Ammon's horn (tissue), 1 donor: ENCODE measurements at places on chromosomes 3 and 15.
A peak's percentile ranks its signal among the peaks of the same experiment; 100 is the strongest.

GRCh38 chr3:188092648-188093047 lies 61.3 kb upstream of the LPP start:
- no peak for DNase-seq

DNA sequence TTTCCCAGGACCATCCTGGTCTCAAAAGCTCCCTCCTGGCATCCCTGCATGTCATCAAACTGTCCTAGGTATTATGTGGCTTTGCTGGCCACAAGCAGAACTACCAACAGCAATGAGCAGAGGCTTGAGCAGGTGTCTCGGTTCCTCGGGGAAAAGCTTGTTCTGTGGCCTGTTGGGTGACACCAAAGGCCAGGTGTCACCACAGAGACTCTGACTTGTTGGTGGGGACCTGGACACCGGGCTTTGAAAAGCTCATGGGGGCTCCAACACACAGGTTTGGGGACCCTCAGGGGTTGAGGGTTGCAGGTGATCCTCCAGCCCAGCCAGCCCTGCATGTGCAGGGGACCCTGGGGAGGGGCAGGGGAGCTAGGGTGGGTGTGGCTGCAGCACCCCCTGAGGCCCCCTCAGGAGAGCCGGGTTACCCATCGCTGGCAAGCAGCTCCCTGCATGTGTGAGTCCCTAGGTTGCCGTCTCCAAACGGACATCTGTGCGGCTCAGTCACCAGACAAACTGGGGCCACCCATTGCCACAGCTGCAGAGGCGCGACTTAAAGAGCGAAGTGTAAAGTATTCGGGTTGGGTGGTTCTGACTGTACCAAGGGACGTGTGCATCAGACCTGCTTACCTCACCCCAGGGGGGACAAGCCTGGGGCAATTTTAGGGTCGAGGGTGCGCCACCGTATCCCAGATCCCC lies 140.1 kb downstream of the CHSY1 start:
- DNase-seq, result no peak

- DNase-seq, result peak; percentile 88
These were observed 31.0 kb downstream of the IDH2 start for GRCh38 chr15:90071220-90071807.

DNA sequence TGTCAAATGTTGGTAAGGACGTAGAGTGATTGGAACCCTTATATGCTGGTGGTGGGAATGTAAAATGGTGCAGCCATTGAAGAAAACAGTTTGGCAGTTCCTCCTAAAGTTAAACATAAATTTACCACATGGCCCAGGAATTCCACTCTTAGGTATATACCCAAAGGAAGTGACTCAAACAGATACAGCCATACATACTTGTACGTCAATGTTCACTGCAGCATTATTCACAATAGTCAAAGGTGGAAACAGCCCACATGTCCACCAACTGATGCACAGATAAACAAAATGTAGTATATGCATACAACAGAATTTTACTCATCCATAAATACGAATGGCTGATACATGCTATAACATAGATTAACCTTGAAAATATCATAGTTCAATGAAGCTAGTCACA lies 13.2 kb downstream of the CLASP2 start:
- no peak for DNase-seq

DNA sequence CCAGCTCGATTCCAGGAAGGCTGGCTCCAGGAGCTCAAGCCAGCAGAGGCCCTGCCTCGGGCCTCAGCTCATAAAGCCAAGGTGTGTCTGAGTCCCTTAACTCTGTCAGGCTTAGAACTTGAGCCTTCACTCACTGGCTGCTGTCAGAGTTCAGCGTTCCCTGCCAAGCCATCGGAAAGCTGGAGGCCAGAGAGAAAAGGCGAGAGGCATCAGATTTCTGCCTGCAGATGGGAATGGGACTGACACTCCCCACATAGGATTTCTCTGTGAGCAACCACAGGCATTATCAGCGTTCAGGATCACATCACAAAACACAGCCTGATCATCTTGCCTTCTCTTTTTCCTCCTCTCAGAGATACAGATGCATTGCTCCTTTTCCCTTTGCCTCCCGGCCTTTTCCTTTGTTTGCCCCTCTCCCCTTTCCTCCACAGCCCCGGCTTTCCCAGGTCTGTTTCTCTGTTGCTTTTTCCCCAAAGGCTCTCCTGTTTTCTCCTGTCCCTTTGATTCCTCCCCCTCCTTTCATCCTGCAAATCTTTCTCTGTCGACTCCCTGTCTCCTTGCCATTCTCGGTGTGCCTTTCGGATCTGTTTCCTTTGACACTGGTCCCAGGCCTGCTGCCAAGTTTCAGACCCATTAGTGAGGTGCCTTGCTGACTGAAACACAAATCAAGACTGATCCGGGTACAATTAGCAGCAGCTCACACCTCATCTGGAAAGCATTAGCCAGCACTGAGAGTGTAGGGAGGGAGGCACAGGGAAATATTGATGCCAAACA lies 44.5 kb upstream of the BOC start:
- peak; percentile 67 for DNase-seq

GRCh38 chr3:13353936-13354542 lies 66.1 kb downstream of the NUP210 start:
- no peak for DNase-seq

DNA sequence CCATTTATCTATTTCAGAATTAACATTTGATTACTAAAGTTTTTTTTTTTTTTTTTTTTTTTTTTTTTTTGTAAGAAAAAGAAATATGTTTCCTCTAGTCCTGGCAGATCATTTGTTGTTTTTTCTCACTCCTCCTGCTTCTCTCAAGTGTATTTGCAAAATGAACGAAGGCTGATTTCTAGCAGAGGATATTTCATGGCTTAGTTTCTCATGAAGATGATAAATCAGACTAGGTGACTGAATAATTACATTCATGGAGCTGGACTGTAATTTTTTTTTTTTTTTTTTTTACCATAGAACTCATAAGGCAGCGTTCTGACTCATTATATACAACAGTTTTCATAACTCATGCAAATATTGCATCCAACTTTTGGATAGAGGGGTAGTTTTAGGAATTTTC lies 332.5 kb upstream of the SEMA6D start:
- no peak for DNase-seq

DNA sequence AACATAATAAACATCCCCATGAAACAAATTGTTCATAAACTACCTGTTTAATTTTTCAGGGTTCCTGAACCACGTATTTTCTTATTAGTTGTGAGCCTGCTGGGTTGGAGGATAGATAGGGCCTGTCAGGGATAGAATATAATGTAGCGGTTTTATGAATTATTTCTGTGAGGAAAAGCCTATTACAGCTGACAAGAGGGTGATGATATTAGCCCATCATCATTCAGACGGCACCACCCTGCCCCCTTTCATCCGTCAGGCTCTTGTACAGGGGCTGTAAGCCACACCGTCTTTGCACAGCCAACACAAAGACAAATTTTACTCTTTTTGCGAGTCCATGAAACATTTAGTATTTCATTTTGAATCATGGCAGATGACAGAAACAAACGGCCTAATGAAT lies 335.3 kb upstream of the TMCO5A start:
- DNase-seq, result no peak

- no peak for DNase-seq
These were observed 30.5 kb upstream of the SPATA12 start for GRCh38 chr3:57029924-57030323.

DNA sequence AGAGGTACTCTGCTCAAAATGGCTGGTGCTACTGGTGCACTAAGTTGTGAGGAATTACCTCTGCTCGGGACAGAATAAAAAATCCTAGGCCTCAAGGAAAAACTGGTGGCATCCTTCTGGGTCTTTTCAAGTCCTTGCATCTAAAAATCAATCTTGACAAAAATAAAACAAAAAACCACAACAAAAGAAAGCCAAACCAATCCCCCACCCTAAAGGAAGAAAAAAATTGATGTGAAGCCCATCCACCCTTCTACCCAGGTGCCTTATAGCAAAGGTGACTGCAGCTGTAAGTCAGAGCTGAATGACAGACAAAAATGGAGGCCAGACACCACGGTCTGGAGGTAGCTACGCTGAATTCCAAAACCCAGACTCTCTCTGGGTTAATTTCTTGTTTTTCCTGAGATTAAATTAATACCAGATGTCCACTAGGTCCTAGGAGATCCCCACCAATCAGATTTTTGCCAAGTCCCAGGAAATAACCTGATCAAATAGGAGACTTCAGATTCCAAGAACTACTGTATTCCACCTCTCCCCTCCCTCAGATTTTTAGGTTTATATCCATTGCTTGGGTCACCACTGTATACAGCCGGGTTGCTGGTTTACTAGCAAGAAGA lies 33.5 kb downstream of the ABCC5 start:
- DNase-seq, result no peak

- DNase-seq, result no peak
These were observed 92.5 kb upstream of the SKOR1 start for GRCh38 chr15:67732671-67733374.

- DNase-seq, result no peak
These were observed 6.1 kb upstream of the USP8 start for GRCh38 chr15:50418041-50418583.

DNA sequence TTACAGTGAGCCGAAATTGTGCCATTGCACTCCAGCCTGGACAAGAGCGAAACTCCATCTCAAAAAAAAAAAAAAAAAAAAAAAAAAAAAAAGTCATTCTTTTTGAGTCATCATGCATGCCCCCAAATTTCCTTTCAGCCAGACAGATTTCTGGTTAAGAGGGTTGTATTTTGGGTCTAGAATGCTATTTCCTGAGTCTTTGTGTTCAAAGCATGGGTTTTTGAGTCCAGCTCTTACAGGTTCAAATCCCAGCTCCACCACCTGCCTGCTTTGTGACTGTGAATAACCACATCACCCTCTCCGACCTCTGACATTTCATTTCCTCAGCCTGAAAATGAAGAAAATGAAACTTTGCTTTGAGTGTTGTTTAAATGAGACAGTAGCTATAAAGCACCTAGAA lies 9.3 kb upstream of the C15orf61 start:
- no peak for DNase-seq

GRCh38 chr3:80668100-80668499 lies 900.3 kb upstream of the ROBO1 start:
- no peak for DNase-seq

- DNase-seq, result peak; percentile 10
These were observed 395 bp downstream of the ZFAND6 start for GRCh38 chr15:80059786-80060355.

- peak; percentile 63 for DNase-seq
These were observed 55.8 kb downstream of the TBC1D5 start for GRCh38 chr3:17686613-17687012.

DNA sequence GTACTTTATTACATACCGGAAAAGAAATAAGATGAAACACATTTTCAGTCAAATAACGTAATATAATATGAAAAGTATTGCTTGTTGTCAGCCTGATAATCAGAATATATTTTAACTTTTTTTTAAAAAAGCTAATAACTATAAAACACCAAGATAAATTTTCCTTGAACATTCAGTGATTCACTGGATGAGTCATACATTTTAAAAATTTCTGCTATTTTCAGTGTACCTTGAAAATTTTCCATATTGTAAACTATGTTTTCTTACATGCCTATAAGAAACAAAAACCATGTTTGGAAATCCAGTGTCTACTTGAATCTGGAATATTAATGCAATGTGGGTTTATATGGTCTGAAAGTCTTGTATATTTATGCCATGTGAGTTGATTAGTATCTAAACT lies 36.3 kb upstream of the MEIS2 start:
- no peak for DNase-seq

DNA sequence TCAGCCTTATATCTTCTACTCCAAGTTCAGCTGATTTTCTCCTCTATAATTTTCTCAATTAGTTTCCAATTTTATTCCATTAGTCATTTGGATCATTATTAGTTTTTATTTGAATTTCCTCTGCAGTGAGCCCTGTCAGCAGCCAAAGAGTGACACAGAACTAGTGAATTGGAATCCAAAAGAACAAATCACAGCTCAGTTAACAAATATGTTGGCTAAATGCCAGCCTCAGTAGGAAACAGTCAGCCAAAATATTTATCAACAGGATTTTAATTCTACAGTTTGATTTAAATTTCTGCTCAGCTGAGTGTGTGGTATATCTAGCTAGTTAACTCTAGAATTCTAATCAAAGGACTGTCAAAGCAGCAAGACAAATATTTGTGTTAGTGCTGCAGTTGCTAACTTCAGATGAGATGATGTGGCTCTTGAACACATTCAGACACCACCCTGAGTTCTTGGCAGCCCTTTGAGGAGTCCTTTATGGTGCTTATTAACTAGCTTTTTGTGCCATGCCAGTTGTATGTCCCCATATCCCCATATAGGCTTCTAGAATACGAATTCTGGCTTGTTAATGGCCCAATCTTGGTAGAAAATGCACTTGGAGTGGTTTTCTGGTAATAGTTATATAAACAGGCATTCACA lies 194.5 kb downstream of the CPNE4 start:
- DNase-seq, result no peak

DNA sequence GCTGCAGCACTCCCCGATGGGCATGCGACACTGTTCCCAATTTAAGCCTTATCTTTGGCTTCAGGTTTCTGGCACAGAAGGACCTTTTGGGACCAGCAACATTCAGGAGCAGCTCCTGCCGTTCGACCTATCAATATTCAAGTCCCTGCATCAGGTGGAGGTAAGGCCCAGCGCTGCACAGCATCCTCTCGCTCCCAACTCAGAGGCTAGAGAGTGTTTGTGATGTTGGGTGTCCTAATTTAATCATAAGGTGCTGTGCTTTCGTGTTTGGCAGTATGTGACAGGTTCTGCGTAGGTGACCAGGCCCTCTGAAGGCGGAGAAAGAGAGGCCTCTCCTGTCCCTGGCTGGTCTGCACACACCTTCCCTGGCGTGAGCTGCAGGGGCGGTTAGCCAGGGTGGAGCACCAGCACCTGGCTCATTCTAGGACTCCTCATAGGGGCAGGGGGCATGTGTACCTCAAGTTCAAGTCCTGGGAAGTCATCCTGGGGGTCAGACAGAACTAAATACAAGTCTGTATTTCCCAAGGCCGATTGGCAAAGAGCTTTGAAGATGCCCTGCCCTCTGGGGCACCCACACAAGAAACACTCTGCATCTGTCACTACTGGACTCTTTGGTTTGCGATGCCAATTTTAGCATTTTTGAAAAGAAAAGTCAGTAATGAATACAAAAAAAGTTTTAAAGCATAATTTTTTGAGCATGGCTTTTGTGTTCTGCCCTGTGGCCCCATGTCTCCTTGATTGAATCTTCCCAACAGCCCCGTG lies 17.0 kb downstream of the NISCH start:
- DNase-seq, result no peak

- DNase-seq, result no peak
These were observed 20.6 kb upstream of the GOLIM4 start for GRCh38 chr3:168116279-168116678.

DNA sequence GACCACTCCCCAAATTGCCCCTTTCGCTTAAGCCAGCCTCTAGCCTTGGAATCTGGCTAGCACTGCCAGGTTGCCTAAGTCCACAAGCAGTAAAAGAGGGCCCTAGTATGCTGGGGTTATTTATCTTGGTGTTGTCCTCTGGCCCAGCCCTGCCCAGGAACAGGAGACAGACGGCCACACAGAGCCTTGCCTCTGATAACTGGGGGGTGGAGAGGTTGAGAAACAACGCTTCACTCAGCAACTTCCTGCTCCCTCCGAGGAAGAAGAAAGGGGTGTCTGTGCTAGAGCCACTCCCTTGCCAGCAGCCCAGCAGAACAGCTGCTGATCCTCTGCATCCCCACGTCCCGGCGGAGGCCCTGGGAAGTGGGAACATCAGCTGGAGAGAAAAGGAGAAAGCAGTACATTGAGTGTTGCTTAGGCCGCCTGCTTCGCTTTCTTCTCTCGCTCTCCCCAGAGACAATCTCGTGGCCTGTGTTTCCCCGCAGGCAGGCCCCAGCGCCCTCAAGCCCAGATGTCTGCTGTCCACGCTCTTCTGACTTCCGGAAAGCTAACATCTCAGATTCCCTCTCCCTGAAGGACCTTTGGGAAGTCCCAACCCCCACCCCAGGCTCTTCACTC lies 22.6 kb upstream of the C3orf70 start:
- peak; percentile 92 for DNase-seq

GRCh38 chr15:78322243-78322642 lies 17.9 kb upstream of the CRABP1 start:
- DNase-seq, result no peak

GRCh38 chr3:4460334-4460733 lies 6.7 kb downstream of the SUMF1 start:
- DNase-seq, result no peak
